ENCODE measurements at places on chromosomes 3 and 15. TPM values are rescaled to one million over a fixed set of nuclear protein-coding genes. Genes with fewer than 3 reads are reported as not detected.
A peak's percentile ranks its signal among the peaks of the same experiment; 100 is the strongest.

Gene KLHL6
- 0.31 TPM for total RNA-seq

Gene RBMS3
- 26.0 TPM for total RNA-seq

DNA sequence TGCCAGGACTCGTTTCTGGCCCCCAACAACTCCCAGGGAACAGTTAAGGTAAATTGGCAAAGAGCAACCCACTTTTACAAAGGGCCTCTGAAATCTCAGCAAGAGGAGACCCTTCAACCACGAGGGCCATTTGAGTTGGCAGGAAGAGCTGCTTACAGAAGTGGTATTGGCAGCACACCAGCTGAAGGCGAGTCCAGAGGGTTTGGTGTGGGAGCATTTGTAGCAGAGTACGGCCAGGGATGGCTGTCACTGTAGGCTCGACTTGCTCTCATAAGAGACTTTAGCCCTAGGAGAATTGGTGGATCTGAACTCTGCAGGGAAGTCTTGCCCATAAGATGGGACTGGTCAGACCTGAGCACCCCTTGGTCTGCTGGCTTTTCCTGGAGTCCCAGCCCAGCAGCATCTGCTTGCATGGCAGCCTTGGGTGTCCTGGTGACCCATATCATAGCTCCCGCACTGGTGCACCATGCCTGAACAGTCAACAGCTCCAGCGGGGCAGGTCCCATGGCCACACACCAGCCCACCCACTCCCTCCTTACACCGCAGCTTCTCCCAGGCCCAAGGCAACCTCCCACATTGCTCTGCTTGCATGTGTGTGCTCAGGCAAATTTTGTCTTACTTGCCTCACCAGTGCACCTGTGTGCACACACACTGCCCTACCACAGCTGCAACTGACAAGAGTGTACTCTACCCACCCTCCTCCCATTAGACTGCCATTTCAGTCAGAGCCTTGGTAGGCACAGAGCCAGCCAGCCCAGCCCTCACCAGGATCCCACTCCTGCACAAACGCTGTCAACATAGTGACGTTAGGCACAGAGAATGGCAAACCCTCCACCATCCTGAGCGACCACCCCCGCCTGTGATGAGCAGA, 861.6 kb upstream of the DPPA4 start:
- H3K27me3 ChIP-seq: no peaks in the 10 kb centered on the region
- H3K27ac ChIP-seq: no peak overlapping the region
- no peaks in the 10 kb centered on the region for H3K4me1 ChIP-seq
- no peak for DNase-seq
- H3K36me3 ChIP-seq: no peaks in the 10 kb centered on the region
- no peak overlapping the region for H3K4me3 ChIP-seq

GRCh38 chr3:135226057-135226456, 431.0 kb downstream of the EPHB1 start:
- H3K27ac ChIP-seq: no peak overlapping the region
- no peak for DNase-seq
- H3K36me3 ChIP-seq: no peaks in the 10 kb centered on the region
- peaks cover 21% of the 10 kb centered on the region for H3K4me1 ChIP-seq
- H3K4me3 ChIP-seq: no peak overlapping the region
- H3K27me3 ChIP-seq: no peaks in the 10 kb centered on the region

- H3K27me3 ChIP-seq: peaks cover 5% of the 10 kb centered on the region
- no peak overlapping the region for H3K4me3 ChIP-seq
- no peak for DNase-seq
Measured at GRCh38 chr15:36898536-36899126, 201.7 kb downstream of the MEIS2 start.

DNA sequence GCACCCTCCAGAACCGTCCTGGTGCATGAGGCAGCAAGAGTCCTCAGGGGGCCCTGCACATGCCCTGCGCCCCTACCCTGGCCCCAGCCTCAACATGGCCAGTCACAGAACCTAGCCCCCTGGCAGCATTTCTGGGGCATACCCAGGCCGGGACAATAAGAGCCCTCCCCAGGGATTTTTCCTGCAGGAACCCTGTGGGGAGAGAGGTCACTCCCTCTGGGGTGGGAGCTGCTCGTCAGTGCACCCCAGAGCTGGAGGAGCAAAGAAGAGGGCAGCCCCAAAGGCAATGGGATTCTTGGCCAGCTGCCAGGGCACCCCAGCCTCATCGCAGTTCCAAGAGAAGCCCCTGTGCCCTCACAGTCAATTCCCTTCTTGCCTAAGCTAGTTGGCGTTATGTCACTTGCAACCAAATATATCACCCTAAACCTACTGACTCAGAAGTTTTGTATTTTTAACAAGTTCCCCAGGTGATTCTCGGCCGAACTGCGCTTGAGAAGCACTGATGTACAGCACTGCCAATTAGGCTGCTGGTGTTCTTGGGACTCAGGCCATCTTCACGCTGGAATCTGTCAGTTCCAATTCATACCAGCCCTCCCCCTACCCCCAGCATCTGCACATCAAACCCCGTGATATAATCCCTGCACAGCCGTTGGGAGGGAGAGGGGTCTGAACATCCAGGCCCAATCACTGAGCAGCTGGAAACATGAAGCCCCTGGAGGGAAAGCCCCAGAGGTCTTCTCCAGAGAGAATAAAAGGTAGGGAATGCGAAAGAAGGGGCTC, 87.5 kb upstream of the PRR20G start:
- no peak for DNase-seq
- H3K27me3 ChIP-seq: no peaks in the 10 kb centered on the region
- H3K4me3 ChIP-seq: no peak overlapping the region
- no peaks in the 10 kb centered on the region for H3K4me1 ChIP-seq
- H3K36me3 ChIP-seq: no peaks in the 10 kb centered on the region
- no peak overlapping the region for H3K27ac ChIP-seq

DNA sequence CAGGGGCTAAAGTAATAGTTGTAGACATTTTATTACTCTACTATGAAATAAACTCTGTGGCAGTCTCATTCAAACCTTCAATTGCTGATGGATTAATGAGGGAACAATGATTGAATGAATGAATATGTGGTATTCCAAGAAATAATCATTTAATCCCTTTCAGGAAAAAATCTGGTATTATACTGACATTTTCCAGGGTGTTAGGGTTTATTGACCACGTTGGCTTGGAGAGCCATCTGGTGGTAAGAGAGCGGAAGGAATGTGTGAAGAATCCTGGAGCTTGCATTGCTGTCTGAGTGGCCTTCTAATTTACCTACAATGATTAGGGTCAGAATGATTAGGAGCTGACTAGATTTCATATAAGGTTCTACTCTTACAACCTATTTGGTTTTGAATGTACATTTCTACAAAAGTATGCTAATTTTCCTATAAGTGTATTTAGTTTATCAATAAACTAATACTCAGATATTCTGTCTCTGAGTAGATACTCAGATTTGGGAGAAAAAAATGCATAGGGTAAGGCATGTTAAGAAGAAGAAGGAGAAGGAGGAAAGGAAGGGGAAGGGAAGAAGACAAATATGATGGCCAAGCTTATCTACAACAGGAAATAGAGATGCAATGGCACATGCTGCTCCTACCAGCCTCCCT, 249.9 kb downstream of the ROBO1 start:
- no peaks in the 10 kb centered on the region for H3K36me3 ChIP-seq
- no peak for DNase-seq
- H3K4me1 ChIP-seq: no peaks in the 10 kb centered on the region
- H3K27me3 ChIP-seq: no peaks in the 10 kb centered on the region
- H3K27ac ChIP-seq: no peak overlapping the region
- H3K4me3 ChIP-seq: no peak overlapping the region

DNA sequence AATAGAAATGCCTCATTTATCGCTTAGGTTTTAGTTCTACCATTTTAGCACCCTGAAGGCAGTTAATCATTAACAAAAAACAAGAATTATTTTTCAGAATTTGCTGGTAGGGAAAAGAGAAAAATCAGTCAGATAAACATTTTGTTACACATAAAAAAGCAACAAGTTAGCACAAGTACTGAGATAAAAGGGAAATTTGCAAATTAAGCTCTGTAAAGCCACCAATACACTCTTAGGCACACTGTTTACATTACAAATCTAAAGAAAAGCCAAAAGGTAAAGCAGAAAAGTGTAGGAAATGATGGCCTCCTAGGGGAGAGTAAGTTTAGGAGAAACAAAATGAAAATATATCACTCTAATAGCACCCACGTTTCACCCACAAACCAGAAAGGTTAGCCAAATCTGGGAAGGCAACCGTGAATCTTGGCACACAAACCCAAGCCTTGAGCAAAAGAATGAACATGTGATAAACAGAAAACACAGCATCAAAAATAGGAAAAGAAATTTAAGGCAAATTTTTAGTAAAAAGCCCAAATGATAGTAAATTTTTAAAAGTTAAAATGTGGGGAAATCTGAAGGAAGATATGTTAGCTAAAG, 1.6 kb upstream of the SATB1 start:
- H3K4me1 ChIP-seq: peaks cover 15% of the 10 kb centered on the region
- H3K4me3 ChIP-seq: no peak overlapping the region
- H3K27me3 ChIP-seq: no peaks in the 10 kb centered on the region
- no peaks in the 10 kb centered on the region for H3K36me3 ChIP-seq
- DNase-seq: no peak
- peak overlapping the region; percentile 99 for H3K27ac ChIP-seq

- DNase-seq: no peak
- no peaks in the 10 kb centered on the region for H3K27me3 ChIP-seq
- H3K36me3 ChIP-seq: no peaks in the 10 kb centered on the region
- no peak overlapping the region for H3K27ac ChIP-seq
- peaks cover 19% of the 10 kb centered on the region for H3K4me1 ChIP-seq
- no peak overlapping the region for H3K4me3 ChIP-seq
Measured at GRCh38 chr3:152083135-152083534, 185.6 kb upstream of the MBNL1 start.

DNA sequence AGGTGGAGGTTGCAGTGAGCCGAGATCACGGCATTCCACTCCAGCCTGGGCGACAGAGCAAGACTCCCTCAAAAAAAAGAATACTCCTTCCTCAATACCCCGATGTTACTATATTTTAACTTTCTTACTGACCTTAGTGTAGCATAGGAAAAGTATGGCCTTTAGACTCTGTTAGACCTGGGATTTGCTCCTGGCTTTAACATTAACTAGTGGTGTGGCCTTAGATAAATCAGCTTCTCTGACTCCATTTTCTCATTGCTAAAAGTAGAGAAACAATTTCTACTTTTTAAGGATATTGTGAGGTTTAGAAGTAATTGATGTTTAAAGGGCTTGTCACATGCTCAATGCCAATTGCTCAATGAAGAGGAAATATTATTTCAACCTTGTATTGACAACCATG, 7.6 kb upstream of the IL1RAP start:
- no peaks in the 10 kb centered on the region for H3K4me1 ChIP-seq
- H3K36me3 ChIP-seq: no peaks in the 10 kb centered on the region
- DNase-seq: no peak
- H3K27ac ChIP-seq: no peak overlapping the region
- no peaks in the 10 kb centered on the region for H3K27me3 ChIP-seq
- H3K4me3 ChIP-seq: no peak overlapping the region

DNA sequence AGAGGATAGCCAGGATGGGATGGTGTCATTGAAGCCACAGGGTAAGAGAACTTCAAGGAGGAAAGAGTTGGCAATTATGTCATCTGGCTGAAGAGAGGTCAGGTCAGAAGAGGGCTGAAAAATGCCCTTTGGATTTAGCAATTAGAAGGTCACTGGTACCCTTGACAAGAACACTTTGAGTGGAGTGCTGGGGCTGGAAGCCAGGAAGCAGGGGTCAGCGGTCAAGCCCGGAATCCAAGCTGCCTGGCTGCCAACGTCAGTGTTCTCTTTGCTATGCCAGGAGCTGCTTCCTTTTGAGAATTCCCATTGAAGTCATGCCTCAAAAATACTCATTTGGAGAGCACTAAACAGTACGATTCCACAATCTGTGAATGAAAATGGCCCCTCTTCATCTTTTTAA, 386.5 kb downstream of the SHQ1 start:
- H3K4me3 ChIP-seq: no peak overlapping the region
- no peak for DNase-seq
- no peaks in the 10 kb centered on the region for H3K27me3 ChIP-seq
- no peaks in the 10 kb centered on the region for H3K36me3 ChIP-seq
- H3K4me1 ChIP-seq: peaks cover 6% of the 10 kb centered on the region

DNA sequence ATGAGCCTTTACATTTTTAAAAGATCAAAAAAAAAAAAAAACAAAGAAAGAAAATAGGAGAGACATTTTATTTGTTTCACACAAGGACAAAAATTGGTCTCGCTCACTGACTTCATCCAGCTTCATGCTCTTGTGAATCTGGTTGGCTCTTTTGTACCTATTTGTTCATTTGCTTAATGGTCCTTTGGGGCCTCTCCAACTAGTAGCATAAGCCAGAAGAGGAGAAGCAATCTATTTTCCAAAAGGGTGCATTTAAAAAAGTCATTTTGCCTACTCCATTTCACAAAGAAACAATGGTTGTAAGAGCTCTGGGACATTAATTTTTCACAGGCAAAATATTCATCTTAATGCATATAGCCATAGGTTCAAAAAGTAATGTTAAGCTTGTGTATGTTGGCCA, 168.3 kb upstream of the ADAMTS9 start:
- H3K36me3 ChIP-seq: no peaks in the 10 kb centered on the region
- H3K4me1 ChIP-seq: no peaks in the 10 kb centered on the region
- no peak overlapping the region for H3K27ac ChIP-seq
- no peak overlapping the region for H3K4me3 ChIP-seq
- H3K27me3 ChIP-seq: no peaks in the 10 kb centered on the region

- DNase-seq: no peak
- H3K27me3 ChIP-seq: no peaks in the 10 kb centered on the region
- no peaks in the 10 kb centered on the region for H3K4me1 ChIP-seq
- H3K27ac ChIP-seq: no peak overlapping the region
- no peak overlapping the region for H3K4me3 ChIP-seq
Measured at GRCh38 chr15:60162251-60162967, 158.3 kb downstream of the FOXB1 start.

GRCh38 chr3:176566757-176567156, 630.5 kb downstream of the TBL1XR1 start:
- H3K4me1 ChIP-seq: no peaks in the 10 kb centered on the region
- H3K27ac ChIP-seq: no peak overlapping the region
- DNase-seq: no peak
- H3K36me3 ChIP-seq: no peaks in the 10 kb centered on the region
- H3K4me3 ChIP-seq: no peak overlapping the region

All from gastrocnemius medialis (tissue), 4 donors.